Adrenal gland (tissue), 19 donors: ENCODE measurements at places on chromosomes 5 and 9. TPM values are rescaled to one million over a fixed set of nuclear protein-coding genes. Genes with fewer than 3 reads are reported as not detected.

Gene GGTA1
- 1.8 TPM for total RNA-seq

Gene ASPN
- 8.5 TPM for total RNA-seq

- no peaks in the 10 kb centered on the region for H3K27me3 ChIP-seq
- DNase-seq, result no peak
- H3K36me3 ChIP-seq, result no peaks in the 10 kb centered on the region
- H3K27ac ChIP-seq, result no peak overlapping the region
Observed at GRCh38 chr9:86328156-86328555, 26.1 kb downstream of the TUT7 start.

DNA sequence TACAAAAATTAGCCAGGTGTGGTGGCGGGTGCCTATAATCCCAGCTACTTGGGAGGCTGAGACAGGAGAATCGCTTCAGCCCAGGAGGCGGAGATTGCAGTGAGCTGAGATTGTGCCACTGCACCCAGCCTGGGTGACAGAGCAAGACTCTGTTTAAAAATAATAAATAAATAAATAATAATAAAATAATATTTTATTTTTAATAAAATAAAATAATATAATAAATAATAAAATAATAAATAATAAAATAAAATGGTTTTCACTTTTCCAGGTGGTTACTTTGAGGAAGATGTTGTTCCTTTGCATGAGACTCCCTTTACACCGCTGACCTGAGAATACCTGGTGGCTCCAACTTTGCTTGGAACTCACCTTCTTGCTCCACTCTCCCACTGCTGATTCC lies 82.8 kb downstream of the RCL1 start:
- H3K27me3 ChIP-seq, result no peaks in the 10 kb centered on the region
- no peak for DNase-seq
- H3K36me3 ChIP-seq, result no peaks in the 10 kb centered on the region

Gene POLR3G
- 0.81 TPM for total RNA-seq

DNA sequence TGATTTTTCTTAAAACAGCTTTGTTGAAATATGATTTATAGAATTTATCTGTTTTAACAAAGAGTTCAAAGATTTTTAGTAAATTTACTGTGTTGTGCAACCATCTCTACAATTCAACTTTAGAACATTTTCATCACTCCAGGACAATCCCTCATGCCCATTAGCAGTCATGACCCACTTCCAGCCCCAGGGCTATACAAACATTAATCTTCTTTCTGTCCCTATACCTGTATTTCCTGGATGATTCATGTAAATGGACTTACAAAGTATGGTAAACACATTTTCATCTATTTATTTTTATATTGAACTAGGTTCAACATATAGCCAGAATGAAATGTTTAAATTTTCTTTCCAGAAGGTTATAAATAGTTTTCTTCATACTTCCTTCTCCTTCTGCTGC lies 127.8 kb upstream of the CCDC180 start:
- no peaks in the 10 kb centered on the region for H3K27me3 ChIP-seq
- no peak overlapping the region for H3K27ac ChIP-seq
- H3K4me3 ChIP-seq, result no peak overlapping the region
- no peaks in the 10 kb centered on the region for H3K4me1 ChIP-seq

- no peaks in the 10 kb centered on the region for H3K36me3 ChIP-seq
- no peak overlapping the region for H3K27ac ChIP-seq
- peaks cover 37% of the 10 kb centered on the region for H3K4me1 ChIP-seq
- DNase-seq, result no peak
- H3K27me3 ChIP-seq, result no peaks in the 10 kb centered on the region
Observed at GRCh38 chr5:111753884-111754589, 3.0 kb downstream of the NREP start.

Gene NUTM2G
- not detected for total RNA-seq

- no peak overlapping the region for H3K27ac ChIP-seq
- H3K27me3 ChIP-seq, result no peaks in the 10 kb centered on the region
- H3K36me3 ChIP-seq, result no peaks in the 10 kb centered on the region
- no peak for DNase-seq
- H3K4me1 ChIP-seq, result peaks cover 31% of the 10 kb centered on the region
Observed at GRCh38 chr5:176650354-176650884, 3.1 kb downstream of the TSPAN17 start.

DNA sequence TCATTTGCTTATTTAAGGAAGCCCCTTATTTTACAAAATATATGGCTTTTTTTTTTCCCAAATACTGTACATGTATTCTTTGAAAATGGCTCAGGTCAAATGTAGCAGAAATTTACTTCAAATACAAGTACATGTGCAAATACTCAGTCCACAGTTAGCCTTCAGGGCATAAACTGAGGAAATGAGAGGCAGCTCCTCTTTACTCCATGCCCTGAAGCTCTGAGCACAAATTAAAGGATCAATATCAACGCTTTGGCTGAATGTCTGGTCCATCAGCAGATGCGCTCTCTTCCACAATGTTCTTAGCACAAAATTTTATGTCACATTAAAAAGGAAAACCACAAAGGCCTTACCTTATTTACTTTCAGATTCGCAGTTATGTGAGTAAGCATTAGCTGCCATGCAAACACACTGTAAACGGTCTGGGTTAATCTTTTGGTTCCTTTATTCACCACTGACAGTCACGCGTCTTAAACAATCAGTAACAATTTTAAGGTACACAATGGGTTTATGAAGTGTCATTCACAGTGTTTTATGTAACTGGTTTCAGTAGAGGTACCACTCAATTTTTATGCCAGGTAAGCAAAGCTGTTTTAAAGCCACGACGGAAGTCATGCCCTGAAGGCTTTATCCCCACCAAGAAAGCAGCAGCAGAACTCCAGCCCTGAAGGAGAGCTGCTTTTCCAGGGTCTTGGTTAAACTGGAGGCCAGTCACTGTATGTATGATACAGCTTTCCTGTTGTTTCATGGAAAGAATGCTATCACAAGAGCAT lies 103.4 kb downstream of the OTULIN start:
- no peak overlapping the region for H3K27ac ChIP-seq
- no peaks in the 10 kb centered on the region for H3K36me3 ChIP-seq
- DNase-seq, result no peak
- H3K4me3 ChIP-seq, result no peak overlapping the region
- H3K27me3 ChIP-seq, result no peaks in the 10 kb centered on the region

Gene OSTF1
- 33.3 TPM for total RNA-seq
